Vagina (tissue), 2 donors: ENCODE measurements at places on chromosomes 1 and 21.

GRCh38 chr1:161330346-161330745 is 16.2 kb downstream of the SDHC start:
- H3K4me3 ChIP-seq, result no peak overlapping the region
- H3K4me1 ChIP-seq, result no peaks in the 10 kb centered on the region
- H3K36me3 ChIP-seq, result peaks cover 56% of the 10 kb centered on the region
- no peaks in the 10 kb centered on the region for H3K27me3 ChIP-seq

DNA sequence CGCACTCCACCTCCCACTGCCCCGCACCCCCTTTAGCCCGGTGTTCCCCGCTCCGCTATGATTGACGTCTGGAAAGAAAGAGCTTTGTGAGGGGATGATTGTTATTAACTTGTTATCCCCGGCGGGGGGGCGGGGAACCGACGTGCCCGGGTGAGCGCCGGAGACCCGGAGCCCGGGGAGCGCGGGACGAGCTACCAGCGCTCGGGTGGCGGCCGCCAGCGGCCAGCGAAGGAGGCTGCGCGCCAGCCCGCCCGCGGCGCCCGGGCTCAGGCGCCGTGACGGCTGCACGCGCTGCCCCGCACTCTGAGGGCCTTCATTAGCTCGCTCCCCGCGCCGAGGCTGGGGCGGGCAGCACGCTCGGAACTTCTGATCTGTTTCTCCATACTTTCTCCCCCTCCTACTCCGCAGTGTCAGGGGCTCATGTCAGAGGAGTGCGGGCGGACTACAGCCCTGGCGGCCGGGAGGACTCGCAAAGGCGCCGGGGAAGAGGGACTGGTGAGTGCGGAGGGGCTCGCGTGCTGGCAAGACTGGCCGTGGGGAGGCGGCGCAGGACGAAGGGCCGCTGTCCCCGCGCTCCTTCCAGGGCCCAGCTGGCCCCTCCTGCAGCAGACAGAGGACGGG is 2.1 kb downstream of the LHX8 start:
- H3K36me3 ChIP-seq, result no peaks in the 10 kb centered on the region
- DNase-seq, result no peak
- peaks cover 19% of the 10 kb centered on the region for H3K4me1 ChIP-seq
- peaks cover 22% of the 10 kb centered on the region for H3K27me3 ChIP-seq
- no peak overlapping the region for H3K27ac ChIP-seq
- no peak overlapping the region for H3K4me3 ChIP-seq

DNA sequence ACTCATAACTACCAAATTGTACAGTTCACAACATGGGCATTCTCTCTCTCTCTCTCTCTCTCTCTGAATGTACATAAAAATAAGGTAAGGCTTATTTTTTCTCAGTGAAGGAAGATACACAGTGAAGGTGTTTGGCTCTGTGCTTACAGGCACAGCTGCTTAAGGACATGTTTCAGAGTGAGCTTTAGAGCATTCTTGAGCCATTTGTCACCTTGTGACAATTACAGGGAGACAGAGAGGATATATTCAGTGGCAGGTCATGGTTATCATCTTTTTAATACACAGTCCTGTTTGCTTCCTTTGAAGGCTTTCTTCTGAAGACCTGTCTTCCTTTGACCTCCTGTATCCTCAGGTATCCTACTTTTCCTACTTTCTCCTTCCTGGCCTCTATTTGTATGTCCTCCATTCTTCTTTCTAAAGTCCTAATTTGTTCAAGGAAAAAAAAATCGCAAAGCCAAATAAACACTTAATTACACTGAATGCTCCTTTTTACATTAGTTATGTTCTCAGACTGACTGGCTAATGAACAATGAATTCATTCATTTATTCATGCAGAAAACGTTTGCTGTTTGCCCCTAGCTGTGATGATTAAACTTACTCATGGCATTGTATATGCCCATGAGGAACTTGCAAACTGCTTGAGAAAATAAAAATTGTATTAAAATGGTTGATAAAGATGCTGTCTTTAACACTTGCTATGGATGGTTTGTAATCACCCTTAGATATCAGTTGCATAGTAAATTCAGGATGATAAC is 33.4 kb downstream of the HSD17B7 start:
- no peaks in the 10 kb centered on the region for H3K27me3 ChIP-seq
- H3K4me3 ChIP-seq, result no peak overlapping the region
- no peak overlapping the region for H3K27ac ChIP-seq

- DNase-seq, result no peak
- H3K4me3 ChIP-seq, result no peak overlapping the region
- H3K27ac ChIP-seq, result no peak overlapping the region
- H3K4me1 ChIP-seq, result peaks cover 7% of the 10 kb centered on the region
- no peaks in the 10 kb centered on the region for H3K27me3 ChIP-seq
- H3K36me3 ChIP-seq, result no peaks in the 10 kb centered on the region
Measured at GRCh38 chr1:180567654-180568053, 8.9 kb downstream of the OVAAL start.

- no peak overlapping the region for H3K27ac ChIP-seq
- H3K36me3 ChIP-seq, result no peaks in the 10 kb centered on the region
- DNase-seq, result peak; percentile 47
Measured at GRCh38 chr1:37169743-37170275, 135.5 kb upstream of the GRIK3 start.

GRCh38 chr1:189627427-189627826 is 850.2 kb downstream of the BRINP3 start:
- no peaks in the 10 kb centered on the region for H3K27me3 ChIP-seq
- H3K27ac ChIP-seq, result no peak overlapping the region
- H3K4me1 ChIP-seq, result no peaks in the 10 kb centered on the region
- DNase-seq, result no peak

- no peaks in the 10 kb centered on the region for H3K36me3 ChIP-seq
- H3K27ac ChIP-seq, result no peak overlapping the region
- H3K27me3 ChIP-seq, result no peaks in the 10 kb centered on the region
- no peak for DNase-seq
- H3K4me1 ChIP-seq, result peaks cover 7% of the 10 kb centered on the region
- H3K4me3 ChIP-seq, result no peak overlapping the region
Measured at GRCh38 chr1:33234131-33234530, 22.2 kb upstream of the ZNF362 start.

DNA sequence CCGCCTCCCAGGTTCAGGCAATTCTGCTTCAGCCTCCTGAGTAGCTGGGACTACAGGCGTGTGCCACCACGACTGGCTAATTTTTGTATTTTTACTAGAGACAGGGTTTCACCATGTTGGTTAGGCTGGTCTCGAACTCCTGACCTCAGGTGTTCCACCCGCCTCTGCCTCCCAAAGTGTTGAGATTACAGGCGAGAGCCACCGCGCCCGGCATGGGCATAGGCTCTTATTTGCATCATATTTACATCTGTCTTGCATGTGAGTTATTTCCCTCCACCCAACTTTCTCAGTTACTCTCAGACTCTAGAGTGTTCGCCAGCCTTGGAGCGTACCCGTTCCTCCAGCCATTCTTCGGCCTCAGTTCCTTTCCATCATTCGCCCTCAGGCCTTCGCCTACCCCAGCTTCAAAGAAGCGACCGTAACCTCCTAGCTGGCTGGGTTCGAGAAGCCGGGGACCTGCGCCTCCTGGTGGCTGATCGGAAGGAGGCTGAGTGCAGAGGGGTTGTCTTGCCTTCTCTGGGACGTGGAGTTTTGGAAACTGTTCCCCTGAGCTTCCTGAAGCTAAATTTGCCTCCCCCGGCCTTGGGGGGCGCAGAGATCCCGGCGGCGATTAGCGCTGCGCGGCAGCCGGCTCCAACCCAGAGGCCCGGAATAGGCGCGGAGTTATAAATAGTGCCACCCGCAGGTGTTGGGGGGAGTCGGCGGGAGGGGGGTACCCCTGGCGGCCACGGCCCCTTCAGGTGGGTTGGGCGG is 3.6 kb upstream of the ZBTB7B start:
- H3K4me3 ChIP-seq, result peak overlapping the region; percentile 84
- H3K36me3 ChIP-seq, result no peaks in the 10 kb centered on the region
- DNase-seq, result no peak
- H3K27me3 ChIP-seq, result no peaks in the 10 kb centered on the region
- peak overlapping the region; percentile 99 for H3K27ac ChIP-seq
- H3K4me1 ChIP-seq, result peaks cover 30% of the 10 kb centered on the region

DNA sequence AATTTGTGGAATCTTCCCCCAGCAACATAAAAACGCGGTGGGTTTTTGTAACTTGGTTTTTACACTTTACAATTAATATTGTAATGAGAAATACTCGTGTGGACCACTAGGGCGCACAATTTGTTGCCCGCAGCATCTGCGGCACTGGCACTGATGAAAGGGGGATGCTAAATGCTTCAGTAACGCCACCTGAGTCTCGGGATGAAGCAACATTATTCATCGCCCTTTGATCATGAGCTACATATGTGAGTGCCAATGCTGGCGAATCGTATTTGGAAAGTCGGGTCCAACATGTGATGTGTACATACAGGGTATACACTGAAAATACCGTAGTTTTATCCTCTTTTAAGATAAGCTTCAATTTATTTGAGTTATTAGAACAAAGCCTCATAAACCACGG is 34.2 kb upstream of the COX20 start:
- H3K27me3 ChIP-seq, result no peaks in the 10 kb centered on the region
- H3K4me3 ChIP-seq, result no peak overlapping the region
- DNase-seq, result no peak
- H3K36me3 ChIP-seq, result no peaks in the 10 kb centered on the region
- no peaks in the 10 kb centered on the region for H3K4me1 ChIP-seq
